ENCODE measurements at places on chromosomes 16 and 17. TPM values are rescaled to one million over a fixed set of nuclear protein-coding genes. Genes with fewer than 3 reads are reported as not detected.

Gene SOCS1
- total RNA-seq, result 71.3 TPM

DNA sequence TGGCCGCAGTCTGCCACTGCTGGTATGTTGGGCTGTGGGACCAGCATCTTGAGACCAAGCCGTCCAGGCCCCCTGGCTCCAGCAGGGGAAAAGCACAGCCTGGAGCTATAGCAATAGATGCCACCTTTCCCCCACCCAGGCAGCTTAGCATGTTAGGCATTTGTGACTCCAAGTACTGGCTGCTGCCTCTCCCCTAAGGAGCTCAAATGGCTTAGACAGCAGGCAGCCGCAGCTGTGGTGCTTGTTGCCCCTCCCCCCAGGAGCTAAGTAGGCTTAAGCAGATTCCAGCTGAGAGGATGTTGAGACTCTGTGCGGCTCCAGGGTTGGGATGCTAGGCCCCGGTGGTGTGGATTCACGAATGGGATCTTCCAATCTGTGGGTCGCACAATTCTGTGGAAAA, 88.8 kb upstream of the ANKFN1 start:
- DNase-seq, result no peak

GRCh38 chr17:28413804-28414203, 7.8 kb upstream of the SLC46A1 start:
- DNase-seq, result no peak

Gene C1QTNF8
- not detected for total RNA-seq

GRCh38 chr17:56912105-56912999, 1.5 kb downstream of the TRIM25 start:
- no peak for DNase-seq

DNA sequence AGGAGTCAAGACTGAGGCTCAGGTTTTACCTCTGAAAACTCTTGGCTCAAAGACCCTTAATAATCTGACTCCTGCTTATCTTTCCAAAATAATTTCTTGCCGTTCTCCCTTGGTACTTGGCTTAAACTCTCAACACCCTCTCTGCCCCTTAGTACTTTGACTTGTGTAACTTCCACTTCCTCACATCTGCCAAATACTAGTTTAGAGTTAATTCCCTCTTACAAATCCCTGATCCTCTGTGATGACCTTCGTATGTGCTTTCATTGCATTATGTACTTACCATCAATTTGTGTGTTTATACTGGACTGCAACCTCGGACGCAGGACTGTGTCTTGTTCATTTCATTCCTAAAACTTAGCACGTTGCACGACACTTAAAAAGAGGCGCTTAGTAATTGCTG, 35.2 kb downstream of the ZNF207 start:
- DNase-seq, result no peak

GRCh38 chr17:64509179-64509578, 2.4 kb downstream of the CEP95 start:
- DNase-seq, result no peak

Gene VKORC1
- 19.2 TPM for total RNA-seq

DNA sequence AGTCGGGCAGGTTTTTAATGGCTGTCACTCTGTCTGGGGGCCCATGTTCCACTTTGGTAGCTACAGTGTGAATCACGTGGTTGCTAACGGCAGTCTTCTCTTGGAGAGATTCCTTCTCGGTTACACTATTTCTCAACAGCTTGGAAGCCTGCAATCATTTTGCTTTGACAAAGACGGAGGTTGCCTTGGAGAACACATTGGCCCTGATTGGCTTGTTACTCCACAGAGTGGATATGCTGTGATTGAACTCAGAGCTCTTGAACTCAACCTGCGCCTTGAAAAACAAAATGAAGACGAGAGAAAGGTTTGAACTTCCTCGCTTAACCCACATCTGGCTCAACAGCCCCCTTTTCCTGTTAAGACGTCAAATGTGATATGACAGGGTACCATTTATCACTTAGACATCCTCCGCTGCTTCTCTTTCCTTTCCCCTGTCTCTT, 218.9 kb downstream of the MAF start:
- no peak for DNase-seq

DNA sequence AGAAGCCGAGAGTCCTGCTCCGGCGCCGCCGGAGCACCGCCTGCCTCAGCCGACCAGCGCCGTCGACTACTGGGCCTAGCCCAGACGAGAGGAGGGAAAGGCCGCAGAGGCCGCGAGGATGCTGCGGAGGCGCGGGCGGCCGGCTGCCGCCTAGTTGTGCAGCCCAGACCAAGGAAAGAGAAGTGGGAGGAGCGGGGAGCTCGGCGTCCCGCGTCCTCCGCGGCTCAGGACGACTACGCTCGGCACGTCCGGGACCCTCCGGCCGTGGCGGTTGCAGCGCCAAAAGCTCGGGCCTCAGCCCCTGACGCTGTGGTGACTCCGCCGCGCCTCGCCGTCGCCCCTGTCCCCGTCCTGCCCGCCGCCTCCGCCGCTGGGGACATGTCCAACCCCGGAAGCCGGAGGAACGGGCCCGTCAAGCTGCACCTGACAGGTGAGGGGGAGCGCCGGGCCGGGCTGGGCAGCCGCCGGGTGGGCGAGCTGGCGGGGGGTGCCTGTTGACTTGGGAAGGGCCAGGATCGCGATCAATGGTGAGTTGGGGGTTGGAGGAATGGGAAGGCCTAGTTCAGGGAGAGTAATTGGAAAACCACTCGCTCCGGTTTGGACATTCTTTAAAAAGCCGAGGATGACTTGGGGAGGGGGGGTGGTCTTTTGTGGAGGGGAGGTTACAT, 37.7 kb downstream of the RNF135 start:
- DNase-seq, result peak; percentile 15

Gene CSH1
- total RNA-seq, result not detected

DNA sequence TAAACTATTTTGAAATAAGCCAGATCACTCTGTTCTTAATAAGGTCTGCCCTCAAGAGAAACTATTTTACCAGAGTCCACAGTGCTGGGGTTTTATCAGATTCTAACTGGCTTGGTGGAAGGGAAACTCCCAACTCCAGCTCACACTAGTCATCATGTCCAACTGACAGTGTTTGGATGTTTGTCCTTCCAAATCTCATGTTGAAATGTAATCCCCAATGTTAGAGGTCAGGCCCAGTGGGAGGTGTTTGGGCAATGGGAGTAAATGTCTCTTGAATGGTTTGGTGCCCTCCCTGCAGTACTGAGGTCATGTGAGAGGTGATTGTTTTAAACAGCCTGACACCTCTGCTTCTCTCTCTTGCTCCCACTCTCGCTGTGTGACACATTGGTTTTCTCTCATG, 1301.0 kb upstream of the CDH8 start:
- DNase-seq, result no peak

DNA sequence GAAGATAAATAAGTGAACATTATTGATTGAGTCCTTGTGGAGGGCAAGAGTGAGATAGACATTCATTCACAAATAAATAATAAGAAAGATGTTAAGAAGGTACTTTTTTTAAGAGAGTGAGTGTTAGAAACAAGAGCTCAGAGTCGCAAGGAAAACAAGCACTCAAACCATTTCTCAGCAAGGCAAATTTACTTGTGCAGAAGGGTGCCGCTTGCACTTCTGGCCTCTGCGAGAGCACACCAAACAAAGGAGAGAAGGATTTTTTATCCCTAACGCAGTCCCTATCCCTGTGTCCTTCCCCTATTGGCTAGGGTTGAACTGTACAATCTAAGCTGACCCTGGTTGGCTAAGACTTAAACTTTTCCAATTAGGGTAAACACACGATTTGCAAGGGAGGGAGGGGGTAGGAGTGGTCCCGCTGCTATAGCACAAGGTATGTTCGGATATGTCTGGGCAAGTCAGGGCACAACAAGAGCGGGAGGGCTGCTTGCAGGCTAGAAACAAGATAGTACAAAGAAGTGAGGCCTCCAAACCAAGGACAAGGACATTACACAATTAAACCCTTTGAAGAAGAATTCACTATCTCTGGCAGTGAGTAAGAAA, 156.2 kb downstream of the PPM1E start:
- DNase-seq, result no peak

DNA sequence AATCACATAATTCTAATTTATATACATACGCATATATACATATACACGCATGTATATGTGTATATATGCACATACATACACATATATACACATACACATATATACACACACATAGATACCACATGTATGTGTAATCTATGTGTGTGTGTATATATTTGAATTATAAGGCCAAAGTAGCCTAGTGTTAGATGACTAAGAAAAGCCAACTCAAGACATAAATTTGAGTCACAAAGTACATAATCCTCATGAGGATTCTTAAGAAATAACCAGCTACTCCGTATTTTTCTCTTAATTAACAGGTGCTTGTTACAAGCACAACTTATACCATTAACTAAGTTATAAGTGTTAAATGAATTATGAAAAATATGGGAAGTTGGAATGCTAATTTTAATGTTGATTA, 84.9 kb downstream of the CACNG1 start:
- no peak for DNase-seq

- no peak for DNase-seq
Observed at GRCh38 chr16:80803339-80804055, 901 bp downstream of the CDYL2 start.

Gene GHDC
- total RNA-seq, result 6.8 TPM

DNA sequence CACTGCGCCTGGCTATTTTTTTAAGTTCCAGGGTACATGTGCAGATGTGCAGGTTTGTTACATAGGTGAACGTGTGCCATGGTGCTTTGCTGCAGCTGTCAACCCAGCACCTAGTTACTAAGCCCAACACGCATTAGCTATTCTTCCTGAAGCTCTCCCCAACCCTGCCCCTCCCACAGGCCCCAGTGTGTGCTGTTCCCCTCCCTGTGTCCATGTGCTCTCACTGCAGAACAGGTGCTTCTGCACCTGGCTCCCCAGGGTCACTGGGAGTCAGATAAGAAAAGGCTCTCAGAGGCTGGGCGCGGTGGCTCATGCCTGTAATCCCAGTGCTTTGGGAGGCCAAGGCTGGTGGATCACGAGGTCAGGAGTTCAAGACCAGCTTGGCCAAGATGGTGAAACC, 6.2 kb downstream of the HASPIN start:
- no peak for DNase-seq

- DNase-seq, result no peak
Observed at GRCh38 chr17:68794636-68795434, 160.4 kb downstream of the ABCA8 start.

- DNase-seq, result no peak
Observed at GRCh38 chr16:81480606-81481206, 36.1 kb downstream of the CMIP start.

DNA sequence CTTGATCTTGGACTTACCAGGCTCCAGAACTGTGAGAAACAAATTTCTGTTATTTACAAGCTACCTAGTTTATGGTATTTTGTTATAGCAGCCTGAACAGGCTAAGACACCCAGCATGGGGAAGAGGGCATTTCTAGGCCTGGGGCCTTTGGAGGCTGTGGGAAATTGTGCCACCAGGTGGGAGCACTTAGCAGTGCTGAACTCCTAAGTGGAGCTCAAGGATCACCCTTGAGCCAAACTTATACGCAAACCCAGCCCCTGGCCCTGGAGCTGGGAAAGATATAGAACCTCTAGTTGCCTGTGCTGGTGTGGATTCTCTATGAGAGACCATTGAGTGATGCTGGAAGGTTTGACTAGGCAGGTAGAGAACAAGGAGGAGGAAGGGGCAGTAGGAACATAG, 36.1 kb downstream of the MIS12 start:
- DNase-seq, result no peak

DNA sequence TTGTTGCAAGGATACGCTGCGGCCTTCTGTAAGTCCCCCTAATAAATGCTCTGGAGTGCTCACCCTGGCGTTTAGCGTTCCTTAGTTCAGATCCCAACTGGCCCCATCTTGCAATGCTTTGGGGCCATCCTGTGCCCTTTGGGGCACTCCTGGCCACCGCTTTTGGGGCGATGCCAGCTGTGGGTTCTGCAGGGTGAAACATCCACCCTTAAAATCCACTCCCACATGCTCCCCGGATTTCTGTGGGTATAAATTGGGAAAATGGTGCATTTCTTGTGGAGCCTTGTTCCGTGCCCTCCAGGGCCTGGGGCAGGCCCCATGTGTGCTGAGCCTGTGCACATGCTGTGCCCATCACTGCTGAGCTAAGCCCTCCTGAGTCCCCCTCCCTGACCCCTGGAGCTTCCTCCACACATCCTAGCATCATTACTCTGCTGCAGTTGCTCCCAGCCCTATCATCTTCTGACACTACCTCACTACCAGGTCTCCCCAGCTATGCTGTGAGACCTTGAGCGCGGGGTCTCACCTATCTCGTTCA, 6.0 kb downstream of the MSRB1 start:
- DNase-seq, result no peak

DNA sequence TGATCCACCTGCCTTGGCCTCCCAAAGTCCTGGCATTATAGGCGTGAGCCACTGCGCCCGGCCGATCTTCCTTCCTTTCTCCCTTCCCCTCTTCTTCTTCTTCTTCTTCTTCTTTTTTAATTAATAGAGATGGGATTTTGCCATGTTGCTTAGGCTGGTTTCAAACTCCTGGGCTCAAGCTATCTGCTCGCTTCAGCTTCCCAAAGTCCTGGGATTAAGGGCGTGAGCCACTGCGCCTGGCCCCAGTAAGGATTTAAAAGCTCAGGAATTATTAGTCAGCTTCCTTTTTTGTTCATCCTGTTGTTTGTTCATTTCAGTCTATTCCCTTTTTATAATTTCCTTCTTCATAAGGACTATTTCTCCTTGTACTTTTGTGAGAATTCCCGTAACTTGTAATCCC, 32.7 kb upstream of the LRRC37A start:
- DNase-seq, result no peak

Gene WWOX
- total RNA-seq, result 19.3 TPM

- peak; percentile 22 for DNase-seq
Observed at GRCh38 chr16:53865494-53865863, 161.5 kb downstream of the FTO start.

Gene KRTAP2-4
- not detected for total RNA-seq

Gene UTS2R
- total RNA-seq, result not detected

Gene HAS3
- total RNA-seq, result 3.2 TPM

- no peak for DNase-seq
Observed at GRCh38 chr17:10151667-10152496, 46.5 kb downstream of the GAS7 start.

GRCh38 chr17:4980644-4981216, 6.7 kb downstream of the CAMTA2 start:
- DNase-seq, result peak; percentile 35

GRCh38 chr17:45031231-45032173, 19.9 kb downstream of the DCAKD start:
- no peak for DNase-seq

Gene C16orf46
- 0.55 TPM for total RNA-seq

- no peak for DNase-seq
Observed at GRCh38 chr16:77690416-77690815, 31.9 kb upstream of the NUDT7 start.

GRCh38 chr17:1561420-1562175, 994 bp downstream of the PITPNA start:
- DNase-seq, result peak; percentile 20

Gene ACSM3
- total RNA-seq, result 4.6 TPM

DNA sequence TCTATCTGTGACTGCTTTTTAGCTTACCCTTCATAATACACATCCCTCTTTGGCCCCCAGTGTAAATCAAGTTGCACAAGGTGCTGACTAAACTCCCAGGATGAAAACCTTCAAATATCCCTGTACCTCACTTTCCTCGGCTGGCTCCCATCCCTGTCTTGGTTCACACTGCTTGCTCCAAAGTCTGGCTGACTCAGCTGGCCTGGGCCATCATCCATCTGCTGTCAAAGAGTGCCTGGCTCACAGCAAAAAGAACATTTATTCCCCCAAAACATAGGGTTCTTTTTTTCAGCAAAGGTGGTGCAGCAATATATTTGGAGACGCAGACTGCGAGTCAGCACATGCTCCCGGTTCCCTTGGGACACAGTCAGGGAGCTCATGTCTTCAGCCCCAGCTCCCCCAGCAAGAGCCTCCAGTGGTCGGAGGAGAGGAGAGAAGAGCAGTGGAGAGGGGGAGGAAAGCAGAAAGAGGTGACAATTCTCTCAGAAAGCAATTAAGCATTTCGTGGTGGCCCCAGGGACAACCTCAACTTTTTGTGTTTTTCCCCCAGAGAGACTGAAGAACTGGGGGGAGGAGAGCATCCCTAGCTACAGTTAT, 26.1 kb downstream of the GPR142 start:
- DNase-seq, result no peak
